A673 (cell line): ENCODE measurements at places on chromosomes 12 and 14. TPM values are rescaled to one million over a fixed set of nuclear protein-coding genes. Genes with fewer than 3 reads are reported as not detected.

- no peak overlapping the region for H3K4me3 ChIP-seq
- no peak overlapping the region for H3K27ac ChIP-seq
- no peaks in the 10 kb centered on the region for H3K27me3 ChIP-seq
- no peaks in the 10 kb centered on the region for H3K4me1 ChIP-seq
- DNase-seq: no peak
These were observed 11.9 kb downstream of the DPF3 start for GRCh38 chr14:72882047-72882446.

SLC39A9 gene
- 59.2 and 60.8 TPM in 2 replicates for total RNA-seq

GRCh38 chr14:102924632-102925588 lies 2.4 kb downstream of the AMN start:
- no peak for DNase-seq
- no peak overlapping the region for H3K27ac ChIP-seq
- H3K36me3 ChIP-seq: no peaks in the 10 kb centered on the region
- H3K4me3 ChIP-seq: no peak overlapping the region
- H3K4me1 ChIP-seq: peaks cover 7% of the 10 kb centered on the region

TBC1D30 gene
- 2.0 and 2.1 TPM in 2 replicates for total RNA-seq

BCL7A gene
- total RNA-seq: 40.7 and 41.8 TPM in 2 replicates

DNA sequence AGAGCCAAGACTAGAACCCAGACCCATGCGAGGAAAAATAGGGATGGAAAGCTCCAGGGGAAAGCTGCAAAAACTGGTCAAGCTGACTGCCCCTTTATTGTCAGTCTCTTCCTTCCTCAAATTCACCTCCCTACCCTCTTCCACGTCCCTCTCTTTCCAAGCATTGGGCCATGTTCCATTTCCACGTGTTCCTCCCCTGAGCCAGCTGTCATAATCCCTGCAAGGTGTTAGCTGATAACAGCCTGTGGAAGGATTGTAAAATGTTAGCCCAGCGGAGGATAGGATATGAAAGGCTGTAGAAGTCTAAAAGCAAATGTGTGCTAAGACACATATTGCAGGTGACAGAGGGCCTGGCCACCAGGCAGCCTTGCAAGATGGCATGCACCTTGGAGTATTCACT lies 88.0 kb upstream of the MAX start:
- peaks cover 8% of the 10 kb centered on the region for H3K27me3 ChIP-seq
- DNase-seq: no peak
- no peak overlapping the region for H3K4me3 ChIP-seq
- H3K4me1 ChIP-seq: peaks cover 9% of the 10 kb centered on the region
- no peaks in the 10 kb centered on the region for H3K36me3 ChIP-seq

NTS gene
- total RNA-seq: 0.24 and 0.42 TPM in 2 replicates

SIRT4 gene
- 3.7 and 4.8 TPM in 2 replicates for total RNA-seq

ACVRL1 gene
- 0.17 and 0.28 TPM in 2 replicates for total RNA-seq

ALDH2 gene
- total RNA-seq: 24.5 and 34.8 TPM in 2 replicates

GRCh38 chr14:35079742-35080141 lies 33.7 kb downstream of the FAM177A1 start:
- no peak for DNase-seq
- no peak overlapping the region for H3K4me3 ChIP-seq
- no peaks in the 10 kb centered on the region for H3K4me1 ChIP-seq
- no peak overlapping the region for H3K27ac ChIP-seq

- H3K36me3 ChIP-seq: no peaks in the 10 kb centered on the region
- no peak for DNase-seq
- H3K27me3 ChIP-seq: no peaks in the 10 kb centered on the region
- no peak overlapping the region for H3K4me3 ChIP-seq
- H3K27ac ChIP-seq: no peak overlapping the region
These were observed 111.6 kb upstream of the BTG1 start for GRCh38 chr12:92257261-92257660.

DNA sequence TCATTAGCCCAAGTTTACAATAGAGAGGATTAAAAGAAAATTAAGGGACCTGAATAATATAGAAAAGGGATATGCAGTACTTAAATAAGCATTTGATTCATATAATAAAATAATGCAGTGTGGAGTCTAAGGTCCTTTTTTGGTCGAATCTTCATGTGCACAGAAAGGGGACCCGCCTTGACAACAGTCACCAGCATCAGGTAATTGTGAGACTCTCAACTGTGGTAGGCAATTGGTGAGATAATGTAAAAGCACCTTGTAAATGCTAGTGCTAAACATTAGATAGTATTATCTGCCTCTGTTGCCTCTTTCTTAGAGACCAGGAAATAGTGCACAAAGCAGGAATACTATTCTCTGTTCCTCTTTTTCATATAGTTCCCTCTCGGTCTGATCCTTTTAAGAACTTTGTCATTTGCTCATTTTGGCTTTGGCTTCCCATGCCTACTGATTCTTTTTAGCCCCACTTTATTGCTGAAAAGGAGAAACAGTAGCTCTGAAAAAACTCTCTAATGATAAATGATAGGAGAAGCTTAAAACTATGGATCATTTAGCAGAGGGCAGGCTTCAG lies 17.5 kb downstream of the CHPT1 start:
- H3K36me3 ChIP-seq: no peaks in the 10 kb centered on the region
- no peaks in the 10 kb centered on the region for H3K4me1 ChIP-seq
- no peaks in the 10 kb centered on the region for H3K27me3 ChIP-seq
- no peak overlapping the region for H3K27ac ChIP-seq
- H3K4me3 ChIP-seq: no peak overlapping the region

DNA sequence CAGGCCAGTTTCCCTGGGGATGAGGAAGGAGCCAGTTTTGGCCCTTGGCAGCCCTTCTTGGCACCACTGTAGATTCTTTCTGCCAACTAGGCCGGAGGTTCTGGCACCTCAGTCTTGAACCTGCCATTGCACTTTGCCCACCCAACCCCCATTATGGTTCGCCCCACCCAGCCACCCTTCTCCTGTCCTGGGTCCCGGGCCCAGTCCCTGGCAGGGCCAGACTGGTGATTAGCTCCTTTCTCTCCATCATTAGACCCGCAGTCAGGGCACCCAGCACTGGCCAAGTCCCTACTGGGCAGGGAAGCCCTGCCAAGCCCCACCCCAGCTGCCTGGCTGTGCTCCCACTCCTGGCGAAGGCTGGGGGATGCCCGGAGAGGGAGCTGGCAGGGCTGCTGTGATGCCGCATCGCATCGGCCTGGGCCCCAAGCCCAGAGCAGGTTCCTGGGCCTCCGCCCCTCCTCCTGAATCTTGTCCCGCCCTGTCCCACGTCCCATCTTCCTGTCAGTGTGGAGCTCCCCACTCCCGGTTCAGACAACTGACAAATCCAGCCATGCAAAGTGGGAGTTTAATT lies 9.8 kb downstream of the FAM222A start:
- DNase-seq: no peak
- peaks cover 2% of the 10 kb centered on the region for H3K4me1 ChIP-seq
- H3K27me3 ChIP-seq: no peaks in the 10 kb centered on the region
- H3K36me3 ChIP-seq: no peaks in the 10 kb centered on the region
- no peak overlapping the region for H3K27ac ChIP-seq

ADAM21 gene
- total RNA-seq: not detected in 2 replicates

RPGRIP1 gene
- total RNA-seq: 0.86 and 0.98 TPM in 2 replicates

GRCh38 chr14:97164021-97164420 lies 366.8 kb downstream of the VRK1 start:
- peak; percentile 84 for DNase-seq
- H3K4me1 ChIP-seq: peaks cover 29% of the 10 kb centered on the region
- no peak overlapping the region for H3K4me3 ChIP-seq
- peak overlapping the region; percentile 73 for H3K27ac ChIP-seq
- no peaks in the 10 kb centered on the region for H3K36me3 ChIP-seq

DTX3 gene
- total RNA-seq: 61.7 and 65.9 TPM in 2 replicates

- H3K4me1 ChIP-seq: no peaks in the 10 kb centered on the region
- peak; percentile 60 for DNase-seq
- H3K27ac ChIP-seq: no peak overlapping the region
- no peaks in the 10 kb centered on the region for H3K27me3 ChIP-seq
- H3K36me3 ChIP-seq: no peaks in the 10 kb centered on the region
These were observed 10.2 kb downstream of the KCNH3 start for GRCh38 chr12:49548822-49549648.

DNA sequence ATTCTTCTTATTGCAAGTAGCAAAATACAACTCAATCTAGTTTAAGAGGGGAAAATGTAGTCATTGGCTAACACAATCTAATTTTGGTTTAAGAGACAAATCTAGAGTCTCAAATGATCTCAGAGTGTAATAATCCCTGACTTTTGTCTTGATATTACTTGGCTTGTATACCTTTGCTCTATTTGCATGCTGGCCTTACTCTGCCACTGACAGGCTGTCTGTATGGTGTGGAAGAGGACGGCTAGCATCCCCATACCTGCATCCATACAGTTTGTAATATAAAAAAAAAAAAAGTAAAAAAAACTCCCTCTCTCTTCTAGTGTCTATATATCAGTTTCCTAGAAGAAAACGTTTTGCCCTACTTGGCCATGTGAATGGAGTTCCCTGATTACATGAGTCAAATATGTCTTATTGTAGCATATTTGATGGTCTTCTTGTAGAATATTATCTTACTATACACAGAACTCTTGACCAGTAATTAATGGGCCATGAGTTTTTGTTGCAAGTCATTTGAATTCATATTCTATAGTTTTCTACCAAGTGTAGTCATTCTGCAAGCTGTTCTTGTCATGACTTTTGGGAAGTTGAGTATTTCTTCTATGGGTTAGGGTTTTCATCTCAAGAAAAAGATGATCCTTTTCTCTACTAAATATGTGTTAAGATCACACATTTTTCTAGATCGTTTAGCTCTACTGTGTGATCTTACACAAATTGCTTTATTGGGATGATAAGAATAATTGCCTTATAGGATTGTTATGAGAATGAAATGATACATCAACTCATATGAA lies 8.2 kb downstream of the HIF1A start:
- no peaks in the 10 kb centered on the region for H3K27me3 ChIP-seq
- peaks cover 15% of the 10 kb centered on the region for H3K4me1 ChIP-seq
- H3K27ac ChIP-seq: no peak overlapping the region

- DNase-seq: no peak
- no peaks in the 10 kb centered on the region for H3K4me1 ChIP-seq
- peaks cover 9% of the 10 kb centered on the region for H3K36me3 ChIP-seq
- no peak overlapping the region for H3K4me3 ChIP-seq
- no peak overlapping the region for H3K27ac ChIP-seq
- no peaks in the 10 kb centered on the region for H3K27me3 ChIP-seq
These were observed 10.3 kb downstream of the ZFYVE21 start for GRCh38 chr14:103725739-103726395.

CFAP251 gene
- 5.5 and 7.5 TPM in 2 replicates for total RNA-seq

- no peak for DNase-seq
- no peak within 1 kb of the TSS for H3K4me3 ChIP-seq
- no peak within 1 kb of the TSS for H3K27ac ChIP-seq
- no peaks in the 10 kb centered on the region for H3K36me3 ChIP-seq
- no peaks in the 10 kb centered on the region for H3K4me1 ChIP-seq
- no peaks in the 10 kb centered on the region for H3K27me3 ChIP-seq
These were observed at the start of gene SLC39A5 for GRCh38 chr12:56229916-56230431. Gene SLC39A5, plus strand, starts transcription at chr12:56230051. Its CDS starts 1,224 bp downstream, at chr12:56231275.

GRCh38 chr12:25264862-25265261 lies 14.1 kb upstream of the KRAS start:
- H3K4me3 ChIP-seq: no peak overlapping the region
- H3K36me3 ChIP-seq: no peaks in the 10 kb centered on the region
- no peak for DNase-seq
- H3K27ac ChIP-seq: no peak overlapping the region

FOXA1 gene
- total RNA-seq: 4.3 and 7.5 TPM in 2 replicates

DNA sequence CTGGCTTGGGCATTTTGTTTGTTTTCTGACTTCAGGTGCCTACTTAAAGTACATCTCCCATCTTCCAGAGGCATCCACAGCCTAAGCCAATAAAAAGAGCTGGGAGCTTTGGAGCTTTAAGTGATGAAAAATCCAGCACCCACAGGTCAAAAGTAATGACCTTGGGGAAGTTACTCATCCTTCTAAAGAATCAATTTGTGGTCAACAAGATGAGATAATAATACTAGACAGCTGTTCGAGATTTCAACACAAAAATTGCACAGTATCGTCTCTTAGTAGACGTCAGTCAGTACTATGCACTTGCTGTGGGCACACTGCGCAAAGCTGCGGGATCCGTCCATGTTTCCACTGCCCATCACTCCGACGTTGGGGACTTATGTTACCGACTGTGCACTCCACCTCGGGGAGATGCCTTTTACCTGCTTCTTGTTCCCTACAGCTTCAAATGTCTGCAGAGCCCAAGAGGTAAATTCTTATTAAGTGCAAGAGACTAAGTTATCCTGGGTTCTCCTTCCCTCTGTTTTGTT lies 1.3 kb downstream of the ST8SIA1 start:
- peaks cover 52% of the 10 kb centered on the region for H3K27me3 ChIP-seq
- H3K27ac ChIP-seq: no peak overlapping the region
- DNase-seq: no peak
- H3K4me3 ChIP-seq: no peak overlapping the region
- H3K4me1 ChIP-seq: peaks cover 4% of the 10 kb centered on the region
- H3K36me3 ChIP-seq: no peaks in the 10 kb centered on the region

JPH4 gene
- 0.22 TPM in 1 of 2 replicates, not detected in the other for total RNA-seq

GRCh38 chr12:6333566-6333965 lies 8.3 kb downstream of the TNFRSF1A start:
- H3K36me3 ChIP-seq: peaks cover 60% of the 10 kb centered on the region
- H3K27me3 ChIP-seq: no peaks in the 10 kb centered on the region
- peaks cover 41% of the 10 kb centered on the region for H3K4me1 ChIP-seq
- DNase-seq: no peak

ISM2 gene
- 4.3 and 5.1 TPM in 2 replicates for total RNA-seq

GRCh38 chr12:115691123-115691522 lies 586.4 kb downstream of the MED13L start:
- no peak overlapping the region for H3K27ac ChIP-seq
- no peak for DNase-seq
- H3K27me3 ChIP-seq: no peaks in the 10 kb centered on the region

C1S gene
- 1.9 and 3.1 TPM in 2 replicates for total RNA-seq
